Tibial nerve (tissue), 4 donors: ENCODE measurements at places on chromosomes 4 and X.

- no peak for DNase-seq
Observed at GRCh38 chr4:20456407-20456806, 204.7 kb downstream of the SLIT2 start.

- DNase-seq: peak; percentile 69
Observed at GRCh38 chr4:87848622-87849351, 16.0 kb downstream of the MEPE start.

DNA sequence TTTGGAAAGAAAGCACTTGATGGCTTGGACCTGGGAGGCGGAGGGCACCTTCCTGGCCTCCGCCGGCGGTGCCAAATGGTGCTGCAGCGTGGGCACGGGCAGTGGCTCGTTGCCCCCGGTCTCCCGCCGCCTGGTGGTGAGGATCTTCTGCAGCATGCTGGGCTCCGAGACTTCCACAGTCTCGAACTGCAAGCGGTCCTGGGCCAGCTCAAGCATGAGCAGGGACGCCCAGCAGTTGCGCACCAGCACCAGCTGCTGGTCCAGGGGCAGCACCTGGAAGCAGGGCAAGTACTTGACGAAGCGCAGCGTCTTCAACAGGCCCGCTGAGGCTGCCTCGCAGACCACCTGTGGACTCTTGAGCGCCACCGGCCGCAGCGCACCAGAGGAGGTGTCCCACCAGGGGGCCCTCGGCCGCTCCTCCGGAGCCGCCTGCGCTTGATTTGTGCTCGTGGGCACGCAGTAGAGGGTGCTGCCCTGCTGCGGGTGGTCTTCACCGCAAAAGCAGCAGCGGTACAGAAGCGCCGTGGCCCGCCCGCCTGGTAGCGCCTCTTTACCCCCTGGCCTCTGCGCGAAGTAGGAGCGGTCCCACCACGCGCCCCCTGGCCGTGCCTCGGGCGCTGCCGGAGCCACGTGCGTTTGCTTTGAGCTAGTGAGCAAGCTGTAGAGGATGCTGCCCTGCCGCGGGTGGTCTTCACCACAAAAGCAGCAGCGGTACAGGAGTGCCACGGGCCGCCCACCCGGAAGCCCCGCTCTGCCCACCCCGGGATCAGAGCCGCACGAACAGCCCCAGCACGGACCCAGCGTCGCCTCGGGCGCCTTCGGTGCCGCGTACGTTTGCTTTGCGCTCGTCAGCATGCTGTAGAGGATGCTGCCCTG, 689 bp downstream of the NR0B1 start:
- DNase-seq: no peak

DNA sequence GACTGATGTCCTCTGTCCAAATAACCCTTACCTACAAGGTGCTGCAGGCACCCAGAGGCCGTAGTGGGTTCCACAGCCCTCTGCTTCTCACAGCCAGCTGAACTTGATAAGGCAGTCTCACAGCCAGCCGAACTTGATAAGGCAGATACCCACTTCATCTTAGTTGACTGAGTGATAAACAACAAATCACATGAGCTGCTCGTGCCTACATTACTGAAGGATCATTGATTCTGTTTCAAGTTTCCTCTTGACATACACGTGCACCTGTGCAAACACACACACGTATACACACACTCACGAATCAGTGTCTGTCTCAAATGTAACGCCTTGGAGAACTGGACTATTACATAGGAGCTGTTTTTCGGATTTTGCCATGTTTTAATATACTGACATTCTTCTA, 276.3 kb downstream of the DCTD start:
- DNase-seq: no peak

DNA sequence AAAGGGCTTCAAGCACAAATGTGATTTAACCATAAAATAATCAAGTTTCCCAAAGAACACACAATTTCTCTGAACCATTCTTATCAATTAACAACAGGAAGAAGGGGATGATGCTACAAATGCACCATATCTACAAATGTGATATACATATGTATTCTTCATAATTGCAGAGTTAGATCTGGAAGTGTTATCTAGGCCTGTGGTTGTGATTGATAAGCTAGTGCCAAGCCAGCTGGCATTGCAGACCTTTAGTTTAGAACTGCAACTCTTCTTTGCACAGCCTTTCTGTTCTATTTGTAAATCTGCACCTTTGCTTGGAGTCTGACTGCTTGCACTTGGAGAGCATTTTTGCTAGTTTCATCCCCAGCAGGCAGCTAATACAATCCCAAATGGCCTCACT, 145.5 kb upstream of the NPY2R start:
- DNase-seq: no peak

- DNase-seq: no peak
Observed at GRCh38 chr4:53362093-53362492, 3.8 kb downstream of the SCFD2 start.

DNA sequence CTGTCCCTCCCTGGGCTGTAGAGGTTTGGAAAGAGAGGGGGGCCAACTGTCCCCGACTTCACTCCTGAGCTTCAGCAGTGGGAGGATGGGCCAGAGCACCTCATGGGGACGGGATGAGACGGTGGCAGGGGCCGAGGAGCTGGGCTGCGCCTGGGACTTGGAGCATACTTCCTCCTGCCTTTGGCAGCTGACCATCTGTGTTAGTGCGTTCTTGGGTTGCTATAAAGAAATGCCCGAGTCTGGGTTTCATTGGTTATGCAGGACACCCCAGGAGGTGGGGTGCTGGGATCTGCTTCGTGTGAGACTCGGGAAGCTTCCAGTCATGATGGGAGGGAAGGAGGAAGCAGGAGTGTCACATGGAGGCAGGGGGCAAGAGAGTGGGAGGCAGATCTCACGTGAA, 7.4 kb downstream of the PSAPL1 start:
- DNase-seq: no peak

DNA sequence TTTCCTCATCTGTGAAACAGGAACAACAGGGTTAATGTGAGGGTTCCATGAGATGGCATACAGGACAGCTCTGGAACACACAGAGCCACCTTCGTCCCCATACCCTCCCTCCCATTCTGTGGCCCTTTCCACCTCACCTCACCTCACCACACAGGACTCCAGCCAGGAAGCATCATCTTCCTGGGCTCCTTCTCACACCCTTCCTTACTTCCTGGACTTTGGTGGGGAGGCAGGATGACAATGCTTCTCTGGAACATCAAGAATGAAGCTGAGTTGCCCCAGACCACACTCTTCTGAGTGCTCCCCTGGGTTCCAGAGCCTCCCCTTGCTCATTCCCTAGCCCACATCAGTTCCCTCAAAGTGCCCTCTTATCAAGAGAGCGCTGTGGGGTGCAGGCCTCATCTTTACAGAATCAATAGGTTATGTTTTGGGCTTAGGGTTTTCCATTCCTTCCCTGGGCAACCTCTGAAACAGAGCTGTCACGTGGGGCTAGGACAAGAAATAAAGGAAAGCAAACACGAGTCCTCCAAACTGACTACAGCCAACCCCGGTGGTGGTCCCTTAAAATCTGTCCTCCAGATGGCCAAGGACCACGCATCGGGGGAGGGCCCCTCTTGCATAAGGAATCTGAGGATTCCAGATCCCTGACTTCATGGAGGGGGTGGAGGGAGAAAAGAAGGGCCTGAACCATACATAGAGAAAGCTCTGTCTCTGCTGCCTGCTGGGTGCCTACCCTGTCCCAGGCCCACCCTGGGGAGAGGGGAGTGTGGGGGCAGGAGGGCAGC, 74.4 kb upstream of the ATP6AP2 start:
- DNase-seq: no peak

- DNase-seq: no peak
Observed at GRCh38 chrX:154827194-154828015, 7.1 kb downstream of the SMIM9 start.

- DNase-seq: no peak
Observed at GRCh38 chr4:118762730-118763477, 73.0 kb downstream of the SEC24D start.

GRCh38 chrX:7047951-7048350, 99.6 kb upstream of the STS start:
- DNase-seq: no peak

DNA sequence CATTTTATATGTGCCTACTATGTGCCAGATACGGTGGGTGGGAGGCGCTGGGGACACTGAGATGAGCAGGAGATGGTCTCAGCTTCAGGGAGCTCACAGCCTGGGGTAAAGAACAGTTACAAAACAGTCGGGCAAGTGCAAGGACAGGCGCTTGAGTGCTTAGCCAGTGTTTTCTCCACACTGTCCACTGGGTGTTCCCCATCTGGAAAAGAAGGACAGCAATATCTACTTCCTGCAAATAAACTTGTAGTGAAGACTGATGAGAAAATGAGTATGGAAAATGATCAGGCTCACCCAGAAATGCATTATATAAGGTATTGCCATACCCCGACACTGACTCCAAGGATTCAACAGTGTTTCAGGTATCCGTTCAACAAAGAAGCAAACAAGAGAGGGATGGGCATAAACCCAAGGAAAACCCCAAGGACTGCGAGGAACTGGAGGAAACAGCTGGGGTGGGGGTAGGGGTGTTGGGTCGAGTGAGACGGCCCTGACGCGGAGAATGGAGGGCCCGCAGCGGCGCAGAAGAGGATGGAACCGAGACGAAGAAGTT, 835 bp downstream of the TMEM185A start:
- no peak for DNase-seq

GRCh38 chrX:2284601-2285000, 216.2 kb downstream of the DHRSX start:
- DNase-seq: no peak

DNA sequence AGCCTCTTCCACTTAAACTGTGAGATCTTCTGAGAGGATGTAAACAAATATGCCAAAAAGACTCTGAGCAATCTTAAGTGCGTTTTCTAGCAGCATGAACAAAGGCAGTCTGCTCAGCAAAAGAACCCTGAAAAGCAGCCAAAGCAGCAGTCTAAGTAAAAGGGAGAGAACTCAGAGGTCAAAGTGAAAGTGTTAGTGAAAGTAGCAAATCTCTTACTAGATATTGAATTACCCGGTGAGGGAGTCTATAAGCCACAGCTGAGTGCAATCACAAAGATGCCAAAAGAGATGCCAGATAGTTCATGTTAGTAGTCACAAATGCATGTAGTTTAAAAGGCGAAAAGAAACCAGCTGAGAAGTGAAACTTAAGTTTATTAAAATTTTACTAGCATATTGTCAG, 7.9 kb upstream of the GNRHR start:
- no peak for DNase-seq

GRCh38 chrX:110733166-110733565, 62.5 kb downstream of the CHRDL1 start:
- no peak for DNase-seq

DNA sequence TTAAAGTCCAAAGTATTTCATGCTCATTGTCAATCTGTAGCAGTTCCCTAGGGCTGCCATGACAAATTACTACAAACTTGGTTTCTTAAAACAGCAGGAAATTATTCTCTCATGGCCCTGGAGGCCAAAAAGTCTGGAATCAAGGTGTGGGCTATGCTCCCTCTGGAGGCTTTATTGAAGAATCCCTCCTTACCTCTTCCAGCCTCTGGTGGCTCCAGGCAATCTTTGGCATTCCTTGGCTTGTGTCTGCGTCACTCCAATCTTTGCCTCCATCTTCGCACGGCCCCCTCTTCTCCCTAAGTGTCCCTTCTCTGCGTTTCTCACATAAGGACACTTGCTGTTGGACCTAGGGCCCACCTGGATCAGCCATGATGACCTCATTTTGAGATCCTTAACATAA, 170.4 kb downstream of the SMIM20 start:
- no peak for DNase-seq

DNA sequence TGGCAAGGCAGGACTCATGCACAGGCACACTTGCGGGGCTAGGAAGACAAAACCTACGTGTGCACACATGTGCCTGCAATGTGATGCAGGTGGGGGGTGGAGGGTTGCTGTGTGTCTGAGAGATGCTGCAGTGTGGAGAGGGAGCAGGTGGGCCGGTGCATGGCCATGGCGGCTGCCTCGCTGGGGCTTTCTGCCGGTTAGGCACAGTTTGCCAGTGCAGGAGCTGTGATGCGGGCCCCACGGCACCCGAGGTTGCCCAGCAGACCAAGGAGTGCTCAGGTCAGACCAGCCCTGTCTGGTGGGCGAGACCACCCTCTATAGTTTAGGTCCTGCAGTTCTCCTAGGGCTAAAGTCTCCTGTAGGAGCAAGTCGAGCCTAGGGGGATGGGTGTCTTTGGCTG, 4.4 kb upstream of the AFM start:
- DNase-seq: no peak

- no peak for DNase-seq
Observed at GRCh38 chr4:75048208-75048879, 115.4 kb downstream of the PARM1 start.

- no peak for DNase-seq
Observed at GRCh38 chr4:141971869-141972268, 335.5 kb downstream of the IL15 start.
